ENCODE measurements at places on chromosomes 1 and 21.

DNA sequence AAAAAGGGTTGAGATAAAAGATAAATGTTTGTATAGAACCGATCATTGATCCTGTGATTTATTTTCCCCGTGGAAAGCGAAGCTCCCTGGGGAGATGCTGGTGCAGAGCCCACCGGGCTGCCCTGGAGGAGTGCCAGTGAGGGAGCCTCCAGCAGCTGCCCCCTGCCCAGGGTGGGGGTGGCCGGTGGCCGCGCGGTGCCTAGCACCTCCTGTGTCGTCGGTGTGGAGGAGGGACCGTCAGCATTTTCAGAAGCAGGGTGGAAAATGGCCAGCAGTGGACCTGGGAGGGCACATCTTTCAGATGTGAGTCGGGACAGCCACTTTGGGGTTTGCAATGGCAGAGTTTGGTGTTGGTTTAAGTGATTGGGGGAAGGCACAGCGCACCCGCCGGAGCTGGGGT is 164.0 kb downstream of the PRDM16 start:
- DNase-seq: no peak

GRCh38 chr1:223486932-223487886 is 94.0 kb downstream of the CCDC185 start:
- no peak for DNase-seq

GRCh38 chr1:53678507-53678906 is 60.5 kb downstream of the GLIS1 start:
- no peak for DNase-seq

DNA sequence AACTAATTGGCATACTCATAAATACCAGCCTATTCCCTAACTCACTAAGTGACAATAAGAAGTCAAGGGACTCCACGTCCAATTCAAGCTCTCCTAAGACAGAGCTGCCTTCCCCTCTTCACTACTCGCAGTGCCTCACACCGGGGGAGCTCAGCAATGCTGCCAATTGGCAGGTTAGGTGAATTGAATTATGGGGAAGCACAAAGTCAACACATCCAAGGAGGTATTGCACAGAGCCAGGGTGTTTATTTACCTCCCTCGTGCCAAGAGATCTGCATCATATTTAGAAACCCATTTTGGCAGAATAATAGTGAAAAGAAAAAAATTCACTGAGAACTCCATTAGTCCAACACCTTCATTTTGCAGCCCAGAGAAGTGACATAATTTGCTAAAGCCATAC is 20.4 kb upstream of the TNR start:
- DNase-seq: no peak

GRCh38 chr1:21089731-21090130 is 87.0 kb downstream of the EIF4G3 start:
- DNase-seq: no peak

GRCh38 chr1:234776256-234776875 is 166.4 kb upstream of the IRF2BP2 start:
- DNase-seq: no peak
